H1 (cell line): ENCODE measurements at places on chromosomes 1 and 21.

DNA sequence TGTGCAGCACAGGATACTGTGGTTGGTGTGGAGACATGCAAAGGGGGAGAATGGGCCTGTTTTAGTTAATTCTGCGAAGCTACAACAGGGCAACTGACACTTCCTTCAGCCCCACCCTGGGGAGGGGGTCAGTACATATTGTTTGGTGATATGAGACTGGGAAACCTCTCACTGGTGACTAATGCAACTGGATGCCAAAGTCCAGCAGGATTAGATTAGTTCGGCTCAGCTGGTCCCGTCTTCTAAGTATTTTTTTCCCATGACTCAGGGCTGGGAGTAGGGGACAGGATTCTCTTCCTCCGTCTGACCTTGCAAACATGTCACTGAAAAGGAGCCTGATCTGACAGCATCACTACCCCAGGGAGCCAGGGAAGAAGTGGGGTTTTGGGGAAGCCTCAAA lies 43.0 kb downstream of the PLXNA2 start:
- no peak for DNase-seq

GRCh38 chr1:77047978-77048614 lies 171.1 kb downstream of the PIGK start:
- DNase-seq = no peak

- no peak for DNase-seq
Observed at GRCh38 chr1:186144505-186144904, 230.5 kb downstream of the TPR start.

DNA sequence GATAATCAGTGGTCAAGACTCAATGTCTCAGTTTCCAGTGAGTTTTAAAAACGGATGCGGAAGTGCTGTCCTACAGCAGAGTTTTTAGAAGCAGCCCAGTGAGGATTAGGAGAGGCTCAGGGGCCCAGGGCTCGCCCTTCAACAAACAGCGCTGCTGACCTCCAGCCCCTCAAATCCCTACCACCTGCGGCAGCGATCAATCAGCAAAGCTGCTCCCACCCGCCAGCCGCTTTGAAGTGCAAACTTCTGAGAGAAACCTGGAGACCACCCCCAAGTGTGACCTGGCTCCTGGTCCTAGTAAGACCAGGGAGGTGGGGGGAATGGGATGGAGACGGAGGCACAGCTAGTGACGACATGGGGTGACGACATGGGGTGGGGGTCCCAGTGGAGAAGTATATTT lies 14.4 kb downstream of the ZBTB17 start:
- DNase-seq = peak; percentile 50

- no peak for DNase-seq
Observed at GRCh38 chr1:221356693-221357092, 385.2 kb downstream of the DUSP10 start.

GRCh38 chr1:46672696-46673095 lies 1.0 kb downstream of the TEX38 start:
- DNase-seq = no peak

- DNase-seq = peak; percentile 15
Observed at GRCh38 chr1:17909634-17910033, 154.5 kb downstream of the ACTL8 start.
